ENCODE measurements at places on chromosomes 6 and 20.

GRCh38 chr6:166600931-166601330 lies 14.5 kb upstream of the RAMACL start:
- no peak for DNase-seq

- no peak for DNase-seq
Observed at GRCh38 chr6:32852018-32852843, 1.3 kb downstream of the TAP1 start.

DNA sequence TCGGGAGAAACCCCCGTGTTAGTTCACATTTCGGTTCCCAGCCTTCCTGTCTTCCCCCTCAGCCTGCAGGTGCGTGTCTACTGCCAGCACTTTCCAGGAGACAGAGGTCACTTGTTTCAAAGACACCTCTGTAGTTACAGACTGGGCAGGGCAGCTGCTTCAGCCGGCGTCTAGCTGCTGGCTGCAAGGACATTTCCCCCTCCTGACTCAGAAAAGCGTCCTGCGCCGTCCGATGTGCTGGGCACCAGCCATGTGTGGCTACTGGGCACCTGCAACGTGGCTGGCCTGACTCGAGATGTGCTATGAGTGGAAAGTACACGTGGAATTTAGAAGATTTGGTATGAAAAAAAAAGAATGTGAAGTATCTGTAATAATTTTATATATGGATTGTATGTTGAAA lies 37.6 kb downstream of the RRBP1 start:
- no peak for DNase-seq

DNA sequence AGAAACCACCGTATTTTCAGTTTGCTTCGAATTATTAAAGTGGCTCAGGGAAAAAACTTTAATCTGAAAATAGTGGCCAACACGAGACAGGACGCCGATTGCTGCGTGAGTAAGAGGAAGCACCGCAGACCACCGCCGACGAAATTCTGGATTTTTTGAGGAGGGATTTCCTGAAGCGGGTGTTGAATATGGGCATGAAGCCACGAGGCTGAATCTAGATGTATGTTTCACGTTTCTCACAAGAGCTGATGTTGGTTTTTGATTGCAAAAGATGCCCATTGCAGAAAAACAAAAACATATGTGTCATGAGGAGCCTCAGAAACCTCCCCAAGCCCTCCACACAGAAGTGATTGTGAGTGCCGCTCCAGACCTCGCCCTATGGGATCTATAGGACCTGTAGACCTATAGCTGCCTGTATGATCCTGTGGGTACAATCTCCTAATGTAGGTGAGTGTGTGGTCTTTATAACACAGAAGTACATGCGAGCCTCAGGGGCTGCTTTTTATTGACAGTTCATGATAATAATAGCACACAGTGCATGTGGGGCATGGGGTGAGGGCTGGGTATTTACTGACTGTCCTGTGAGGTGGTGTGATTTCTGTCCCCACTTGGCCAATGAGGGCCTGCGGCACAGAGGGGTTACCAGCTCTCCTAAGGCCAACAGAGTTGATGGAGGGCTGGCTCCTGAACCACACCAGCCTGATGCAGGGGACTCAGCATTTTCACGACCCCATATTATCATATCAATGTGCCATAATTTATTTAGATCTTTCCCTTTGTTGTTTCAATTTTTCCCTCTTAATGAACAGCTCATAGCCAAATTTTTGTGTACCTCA lies 243.9 kb downstream of the DLL1 start:
- no peak for DNase-seq

GRCh38 chr6:73980096-73980495 lies 284.1 kb downstream of the CD109 start:
- no peak for DNase-seq

DNA sequence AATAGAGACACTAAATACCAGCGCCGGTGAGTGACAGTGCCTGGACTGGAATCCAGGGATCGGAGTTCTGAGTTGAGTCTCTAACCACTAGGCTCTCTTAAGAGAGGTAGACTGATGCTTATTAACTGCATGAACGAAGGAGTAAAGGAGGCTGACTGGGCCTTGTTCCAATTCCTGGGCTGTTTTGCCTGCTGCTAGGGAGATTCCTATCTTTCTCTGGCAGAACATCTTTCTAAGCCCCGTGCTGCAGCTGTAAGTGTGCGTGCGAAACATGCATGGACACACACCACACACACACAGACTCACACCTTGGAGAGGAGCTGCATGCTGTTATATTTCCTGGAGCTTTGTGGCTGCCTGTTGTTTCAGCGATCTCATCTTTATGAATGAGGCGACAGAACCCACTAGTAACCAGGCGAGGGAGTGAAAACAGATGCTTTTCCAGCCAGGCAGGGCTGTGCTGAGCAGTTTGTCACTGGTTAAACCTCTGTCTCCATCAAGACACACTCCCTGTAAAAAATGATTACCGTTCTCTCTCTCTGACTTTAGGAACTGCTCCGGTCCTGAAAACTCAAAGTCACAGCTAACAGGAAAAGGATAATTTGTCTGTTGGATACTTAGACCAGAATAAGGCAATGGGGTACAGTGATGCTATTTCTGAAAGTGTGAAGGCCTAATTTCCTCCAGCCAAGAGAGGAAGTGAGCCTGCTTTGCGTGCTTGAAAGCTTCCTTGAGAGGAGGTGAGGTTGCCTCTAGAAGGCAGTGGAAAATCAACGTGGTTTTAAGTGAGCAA lies 157.4 kb upstream of the ZNF217 start:
- no peak for DNase-seq

DNA sequence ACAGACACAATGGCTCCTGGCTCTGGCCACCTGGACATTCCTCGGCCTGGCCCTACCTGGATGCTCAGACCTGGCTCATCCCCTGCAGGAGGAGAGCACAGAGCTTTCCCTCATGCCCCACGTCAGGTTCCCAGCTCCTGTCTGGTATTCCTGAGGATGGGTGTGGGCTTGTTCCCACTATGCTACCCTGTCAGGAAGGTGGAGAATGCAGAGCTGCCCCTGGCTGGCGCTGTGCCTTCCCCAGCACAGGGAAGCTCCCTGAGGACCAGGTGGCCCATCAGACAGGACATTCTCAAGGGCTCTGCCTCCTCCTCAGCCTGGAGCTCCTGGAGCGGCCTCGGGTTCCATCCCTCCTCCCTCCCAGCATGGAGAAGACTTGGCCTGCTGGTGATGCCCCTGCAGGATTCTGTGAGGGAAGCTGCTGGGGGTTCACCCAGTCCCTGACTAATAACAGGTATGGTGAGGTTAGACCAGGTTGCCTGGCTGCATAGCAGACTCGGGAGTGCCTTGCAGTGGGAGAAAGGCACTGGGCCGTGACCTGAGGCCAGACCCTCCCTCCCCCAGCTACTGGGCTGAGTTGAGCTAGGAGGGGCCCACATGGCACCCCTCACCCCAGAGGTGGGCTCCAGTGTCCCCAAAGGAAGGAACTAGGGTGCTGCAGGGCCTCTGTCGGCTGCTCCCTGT lies 156.0 kb upstream of the MLN start:
- DNase-seq = no peak

GRCh38 chr6:37518116-37518515 lies 18.4 kb upstream of the CCDC167 start:
- no peak for DNase-seq

- DNase-seq = no peak
Observed at GRCh38 chr20:10276878-10277580, 58.4 kb downstream of the SNAP25 start.

- no peak for DNase-seq
Observed at GRCh38 chr20:33757046-33757445, 25.2 kb downstream of the ZNF341 start.

DNA sequence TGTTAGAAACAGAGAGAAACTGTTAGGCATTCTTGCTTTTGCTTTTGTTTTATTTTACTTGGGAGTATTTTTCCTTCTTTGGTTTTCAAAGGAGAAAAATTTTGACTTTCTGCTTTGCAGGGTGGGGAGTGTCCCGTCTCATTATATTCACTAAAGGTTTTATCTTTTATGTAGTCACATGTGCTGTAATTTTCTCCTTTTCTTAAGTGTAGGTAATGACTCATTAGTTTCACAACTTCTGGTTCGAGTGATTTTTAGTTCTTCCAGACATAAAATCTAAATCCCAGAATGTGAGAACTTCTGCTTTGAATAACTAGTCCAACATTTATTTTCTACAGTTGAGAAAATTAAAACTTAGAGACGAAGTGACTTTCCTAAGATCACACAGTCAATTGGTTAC lies 37.7 kb downstream of the ADGRF1 start:
- DNase-seq = no peak

- no peak for DNase-seq
Observed at GRCh38 chr20:13831476-13831875, 46.6 kb downstream of the NDUFAF5 start.

- no peak for DNase-seq
Observed at GRCh38 chr20:13469262-13469661, 169.5 kb downstream of the TASP1 start.

GRCh38 chr6:167047554-167047953 lies 48.4 kb downstream of the CEP43 start:
- no peak for DNase-seq

DNA sequence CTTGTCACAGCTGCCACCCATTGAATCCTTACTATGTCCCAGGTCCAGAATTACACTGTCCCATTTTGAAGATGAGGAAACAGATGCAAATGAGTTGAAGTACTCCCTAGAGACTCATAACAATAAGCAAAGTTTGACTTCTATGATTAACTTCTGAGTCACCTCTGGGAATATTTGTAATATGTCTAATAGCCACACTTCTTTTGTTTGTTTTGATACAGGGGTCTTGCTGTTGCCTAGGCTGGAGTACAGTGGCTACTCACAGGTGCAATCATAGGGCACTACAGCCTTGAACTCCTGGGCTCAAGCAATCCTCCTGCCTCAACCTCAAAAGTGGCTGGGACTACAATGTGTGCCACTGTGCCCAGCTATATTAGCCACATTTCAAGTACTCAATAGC lies 11.4 kb upstream of the SOX12 start:
- DNase-seq = no peak

- no peak for DNase-seq
Observed at GRCh38 chr6:84061174-84061573, 27.6 kb downstream of the MRAP2 start.

DNA sequence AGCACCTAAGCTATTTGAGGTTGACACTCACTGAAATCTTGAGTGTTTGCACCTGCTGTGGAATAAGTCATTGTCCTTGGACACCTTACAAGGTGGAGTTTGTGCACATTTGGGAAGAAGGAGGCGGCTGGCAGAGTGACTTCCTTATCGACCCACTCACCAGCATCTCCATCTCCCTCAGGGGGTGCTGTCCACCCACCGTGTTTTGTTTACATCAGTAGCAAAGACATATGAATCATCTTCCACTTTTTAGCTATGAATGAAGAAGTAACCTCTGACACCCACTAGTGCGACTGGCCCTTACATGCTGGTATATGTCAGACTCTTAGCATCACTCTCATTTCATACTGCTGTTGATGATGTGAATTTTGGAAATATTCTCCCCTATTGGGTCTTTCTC lies 119.5 kb upstream of the SGK1 start:
- no peak for DNase-seq

GRCh38 chr6:149864578-149865535 lies 698 bp upstream of the LRP11 start:
- DNase-seq = no peak

Data from stimulated activated CD8-positive, alpha-beta memory T cell treated with anti-CD3 and anti-CD28 coated beads, Interleukin-2, amount 100 ng/mL, for 1 hour (primary cell).